ENCODE measurements at places on chromosomes 3 and 15.

GRCh38 chr3:155646669-155647068 lies 98.2 kb downstream of the PLCH1 start:
- no peak for DNase-seq

- no peak for DNase-seq
Observed at GRCh38 chr3:37272741-37273140, 98.4 kb upstream of the LRRFIP2 start.

GRCh38 chr3:60364475-60364874 lies 886.8 kb downstream of the FHIT start:
- DNase-seq, result no peak

GRCh38 chr3:7371693-7372572 lies 511.0 kb downstream of the GRM7 start:
- no peak for DNase-seq

- DNase-seq, result no peak
Observed at GRCh38 chr3:159904455-159904854, 84.2 kb upstream of the IL12A start.

GRCh38 chr3:155778462-155778861 lies 27.6 kb downstream of the C3orf33 start:
- DNase-seq, result no peak

- no peak for DNase-seq
Observed at GRCh38 chr3:19264424-19264823, 116.1 kb downstream of the KCNH8 start.

DNA sequence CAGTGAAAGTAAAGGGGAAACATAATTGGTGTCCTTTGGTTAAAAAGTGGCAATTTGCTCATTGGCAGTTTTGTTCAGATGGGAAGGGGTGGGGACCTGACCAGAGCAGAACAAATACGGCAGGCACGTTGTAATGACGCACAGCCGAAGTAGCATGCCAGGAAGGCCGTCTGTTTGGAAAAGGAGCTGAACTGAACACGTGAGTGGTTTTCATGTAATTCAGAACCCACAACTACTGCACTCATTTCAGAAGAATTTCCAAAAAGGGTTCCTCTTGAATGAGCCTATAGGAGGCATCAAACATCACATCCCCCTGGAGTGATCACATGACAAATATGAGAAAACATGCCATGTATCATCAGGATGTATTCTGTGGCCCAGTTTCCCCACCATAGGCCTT lies 42.9 kb upstream of the LMCD1 start:
- DNase-seq, result no peak

- DNase-seq, result no peak
Observed at GRCh38 chr15:70875001-70875782, 17.0 kb downstream of the THAP10 start.

DNA sequence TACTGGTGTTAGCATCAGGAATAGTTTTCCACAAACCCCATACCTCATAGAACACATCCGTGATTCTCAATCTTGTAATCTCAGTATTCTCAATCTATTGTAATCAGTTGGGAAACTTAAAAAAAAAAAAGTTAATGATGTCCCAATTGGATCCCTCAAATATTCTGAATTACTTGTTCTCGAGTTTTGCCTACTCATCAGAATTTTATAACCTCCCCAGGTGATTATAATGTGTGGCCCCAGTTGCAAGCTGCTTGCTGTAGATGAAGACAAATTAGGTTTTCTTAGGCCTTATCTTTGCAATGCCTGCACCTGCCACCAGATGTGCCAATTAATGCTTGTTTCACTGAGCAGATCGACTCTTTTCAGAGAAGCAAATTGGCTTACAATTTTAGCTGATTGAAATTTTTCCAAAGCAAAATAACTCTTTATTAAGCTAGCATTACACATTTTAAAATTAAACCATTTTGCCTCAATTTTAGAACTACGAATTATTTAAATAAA lies 19.0 kb upstream of the DIPK2A start:
- no peak for DNase-seq

DNA sequence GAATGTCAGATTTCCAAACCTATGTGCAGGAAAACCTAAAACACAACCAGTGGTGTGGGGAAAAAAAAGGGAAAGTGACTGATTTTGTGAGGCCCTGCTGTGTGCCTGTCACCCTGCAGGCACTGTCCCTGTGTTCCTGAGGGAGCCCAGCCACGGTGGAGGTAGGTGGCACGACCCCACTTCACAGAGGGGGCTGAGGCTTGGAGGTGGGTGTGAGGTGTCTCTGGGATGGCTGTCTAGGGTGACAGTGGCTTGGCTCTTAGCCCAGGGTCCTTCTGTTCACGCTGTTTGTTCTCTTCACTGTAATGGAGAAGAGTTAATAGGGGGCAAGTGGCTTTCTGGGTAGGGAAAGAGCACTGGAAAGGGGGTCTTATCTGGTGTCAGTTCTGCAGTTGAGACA lies 22.6 kb downstream of the RASGRF1 start:
- DNase-seq, result no peak

DNA sequence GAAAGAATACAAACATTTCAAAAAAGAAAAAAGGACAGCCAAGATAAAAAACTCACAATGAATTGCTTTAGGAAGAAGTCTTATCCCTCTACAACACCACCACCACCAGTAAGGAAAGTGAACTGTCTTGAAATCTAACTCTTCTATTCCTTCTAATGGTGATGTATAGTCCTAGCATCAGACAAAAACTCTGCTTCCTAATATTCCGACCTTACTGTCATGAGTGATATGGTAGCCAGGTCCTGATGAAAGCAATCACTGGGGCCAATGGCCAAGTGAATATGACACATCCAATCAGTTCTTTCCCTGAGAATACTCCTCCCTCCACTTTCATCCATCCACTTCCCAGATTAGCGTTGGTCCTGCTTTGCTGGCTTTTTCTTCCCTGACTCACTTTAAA lies 14.8 kb downstream of the GK5 start:
- no peak for DNase-seq

DNA sequence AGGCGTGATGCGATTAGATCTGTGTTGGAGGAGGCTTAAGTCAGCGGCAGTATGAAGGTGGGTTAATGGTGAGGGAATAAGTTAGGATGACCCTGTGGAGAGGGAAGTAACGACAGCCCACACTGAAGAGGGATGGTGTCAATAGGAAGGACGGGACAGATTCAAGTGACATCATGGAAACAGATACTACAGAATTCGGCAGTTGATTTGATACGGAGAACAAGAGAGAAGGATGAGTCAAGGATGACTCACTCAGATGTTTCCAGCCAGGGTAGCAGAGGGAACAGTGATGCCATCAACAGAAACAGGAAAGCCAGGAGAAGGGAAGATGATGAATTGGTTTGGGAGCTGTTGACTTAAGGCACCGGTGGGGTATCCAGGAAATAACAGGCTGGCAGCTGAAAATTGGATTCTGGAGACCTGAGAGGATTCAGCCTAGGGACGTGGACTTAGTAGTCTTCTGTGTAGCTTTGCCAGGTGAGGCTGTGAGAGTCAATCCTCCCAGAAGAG lies 38.0 kb downstream of the SHC4 start:
- no peak for DNase-seq

GRCh38 chr3:9067352-9067975 lies 104.2 kb upstream of the RAD18 start:
- DNase-seq, result peak; percentile 9

DNA sequence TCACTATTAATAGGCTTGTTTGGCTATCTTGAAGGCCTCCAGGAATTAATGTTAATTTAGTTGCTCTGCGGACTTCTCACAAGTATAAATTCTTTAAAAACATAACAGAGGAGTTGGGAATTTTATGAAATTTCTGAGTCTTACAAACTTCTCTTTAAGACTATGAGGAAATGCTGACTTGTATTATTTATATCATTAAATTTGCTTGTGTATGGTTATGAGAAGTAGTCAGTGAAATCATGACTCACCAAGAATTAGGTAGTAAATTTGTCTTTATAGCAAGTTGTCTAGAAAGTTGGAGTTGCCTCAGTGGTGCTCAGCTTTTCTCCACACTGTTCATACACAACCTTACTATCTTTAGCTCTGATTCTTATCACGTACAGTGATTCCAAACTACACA lies 26.5 kb downstream of the PHLDB2 start:
- DNase-seq, result no peak

- no peak for DNase-seq
Observed at GRCh38 chr15:99819981-99820718, 86.9 kb upstream of the LYSMD4 start.

GRCh38 chr3:155876037-155876436 lies 5.6 kb downstream of the GMPS start:
- DNase-seq, result no peak

- no peak for DNase-seq
Observed at GRCh38 chr3:141384157-141384556, 15.9 kb downstream of the ZBTB38 start.

DNA sequence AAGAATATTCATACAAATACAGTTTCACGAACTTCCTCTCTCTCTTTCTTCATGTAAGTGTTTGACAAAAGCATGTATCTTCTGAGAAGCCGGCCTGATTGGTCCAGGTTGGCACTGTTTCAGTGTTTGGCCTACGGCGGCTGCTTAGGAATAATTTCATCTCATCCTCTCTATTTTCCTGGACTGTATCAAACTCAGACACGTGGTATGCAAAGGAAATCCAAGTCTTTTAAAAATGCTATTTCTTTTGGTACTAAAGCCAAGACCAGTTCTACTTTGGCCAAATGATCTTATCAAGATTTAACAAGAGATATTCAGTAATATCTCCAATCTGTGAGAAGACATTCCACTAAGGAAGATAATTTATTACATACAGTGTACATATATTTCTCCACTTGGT lies 152.8 kb downstream of the TIGIT start:
- DNase-seq, result no peak

- no peak for DNase-seq
Observed at GRCh38 chr3:13078163-13078905, 5.1 kb upstream of the IQSEC1 start.

DNA sequence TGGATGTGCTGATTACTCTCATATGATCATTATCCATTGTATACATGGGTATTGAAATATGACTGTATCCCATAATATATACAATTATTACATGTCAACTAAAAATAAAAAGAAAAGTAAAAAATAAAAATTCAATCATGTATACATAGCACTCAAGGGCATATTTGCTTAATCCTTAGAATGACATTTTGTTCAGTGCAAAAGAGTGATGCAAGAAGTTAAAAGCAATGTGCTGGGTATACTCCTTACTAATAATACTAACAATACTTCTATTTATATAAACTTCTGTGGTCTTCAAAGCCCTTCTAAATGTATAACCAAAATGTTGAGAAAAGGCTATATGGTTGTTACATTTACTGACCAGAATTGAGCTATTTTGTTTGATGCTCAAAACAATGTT lies 23.2 kb upstream of the TM4SF1 start:
- DNase-seq, result no peak

DNA sequence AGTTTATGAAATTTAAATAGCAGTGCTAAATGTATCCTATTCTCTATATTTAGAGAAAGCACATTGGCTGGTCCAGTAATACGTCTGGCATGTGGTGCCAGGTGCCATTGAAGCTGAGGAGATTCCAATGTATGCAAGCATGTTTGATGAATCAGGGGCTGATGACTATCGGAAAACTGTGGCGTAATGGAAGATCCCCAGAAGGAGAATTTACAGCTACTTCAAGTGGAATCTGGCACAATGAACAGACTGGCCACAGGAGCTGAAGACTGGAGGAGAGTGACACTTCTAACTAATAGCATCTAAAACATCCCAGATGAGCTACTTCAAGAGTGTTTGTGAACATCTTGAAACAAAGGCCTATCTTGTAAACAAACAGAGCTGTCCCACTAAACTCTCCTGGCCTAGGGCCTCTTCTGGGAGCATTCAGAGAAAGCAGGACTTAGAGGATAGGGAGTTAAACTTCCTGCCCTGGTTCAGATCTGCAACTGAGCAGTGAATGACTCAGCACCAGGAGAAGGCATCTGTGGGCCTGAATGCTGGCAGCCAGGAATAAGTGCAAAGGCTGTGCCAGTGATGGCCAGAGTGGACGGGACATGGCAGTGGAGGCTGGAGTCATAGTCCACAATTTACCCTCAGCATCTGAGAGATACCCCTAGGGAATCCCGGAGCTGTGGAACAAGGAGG lies 15.2 kb upstream of the ACTC1 start:
- no peak for DNase-seq

- no peak for DNase-seq
Observed at GRCh38 chr3:107699682-107700081, 176.9 kb downstream of the BBX start.

GRCh38 chr15:82178061-82178460 lies 84.5 kb downstream of the EFL1 start:
- no peak for DNase-seq

DNA sequence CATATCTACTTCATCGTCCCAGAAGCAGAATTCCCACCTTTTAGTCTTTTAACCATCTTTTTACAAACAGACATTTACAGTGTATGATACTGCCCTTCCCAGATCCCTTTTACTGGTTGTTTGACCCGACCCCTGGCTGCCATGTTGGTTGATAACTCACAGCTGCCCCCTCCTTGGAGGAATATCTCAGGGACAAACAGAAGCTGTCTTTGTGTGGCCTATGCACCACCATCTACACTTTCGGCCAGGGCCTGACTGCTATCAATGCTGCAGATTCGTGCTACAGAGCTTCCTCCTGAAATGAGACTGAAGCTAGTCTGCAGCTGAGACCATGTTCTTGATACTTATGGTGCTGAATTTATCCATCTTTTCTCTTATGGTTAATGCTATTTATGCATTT lies 6.6 kb upstream of the POLQ start:
- no peak for DNase-seq

- no peak for DNase-seq
Observed at GRCh38 chr3:53774414-53774813, 71.8 kb downstream of the CHDH start.

DNA sequence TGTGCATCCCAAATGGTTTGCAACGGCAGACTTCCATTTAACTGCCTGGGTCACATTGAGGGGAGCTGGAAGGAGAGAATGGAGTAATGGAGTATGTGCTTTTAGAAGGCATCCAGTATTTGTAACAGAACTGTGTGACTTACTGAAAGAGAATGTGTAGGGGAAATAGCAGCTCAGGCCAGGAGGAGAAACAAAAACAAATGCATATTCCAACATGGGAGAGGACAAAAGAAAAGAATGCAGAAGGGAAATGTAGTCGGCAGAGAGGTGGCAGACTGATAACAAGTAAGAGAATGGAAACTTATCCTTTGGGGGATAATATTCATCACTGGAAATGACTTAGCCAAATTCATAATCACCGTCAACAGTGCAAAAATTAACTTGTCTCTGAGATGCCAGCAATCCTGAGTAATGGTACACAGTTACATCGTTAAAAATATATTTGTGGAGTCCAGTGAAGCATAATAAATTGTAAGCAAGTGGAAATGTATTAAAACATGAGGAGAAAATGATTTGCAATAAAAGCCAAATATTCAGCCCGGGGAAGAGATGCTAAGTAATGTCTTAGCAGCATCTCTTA lies 294.9 kb upstream of the SGO1 start:
- no peak for DNase-seq

GRCh38 chr3:20406611-20407011 lies 220.6 kb upstream of the SGO1 start:
- DNase-seq, result no peak

- DNase-seq, result no peak
Observed at GRCh38 chr3:70855149-70855548, 542.7 kb upstream of the MDFIC2 start.

DNA sequence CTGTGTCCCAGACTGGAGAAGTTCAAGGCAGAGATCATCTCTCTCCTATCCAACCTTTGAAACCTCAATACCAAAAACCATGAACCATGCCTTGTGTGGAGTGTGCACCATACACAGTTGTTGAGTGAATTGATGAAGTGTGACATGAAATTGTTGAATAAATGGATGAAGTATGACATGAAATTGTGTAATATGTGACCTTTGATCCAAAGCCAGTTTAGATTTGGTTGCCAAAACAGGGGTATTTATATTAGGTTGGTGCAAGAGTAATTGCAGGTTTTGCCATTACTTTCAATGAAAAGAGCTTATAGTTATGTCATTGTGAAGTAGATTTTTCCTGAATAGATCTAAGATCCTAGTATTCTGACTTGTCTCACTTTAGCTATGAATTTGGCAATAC lies 3.1 kb upstream of the MAGI1 start:
- no peak for DNase-seq

Measured in CD4-positive, alpha-beta T cell treated with Interleukin-12 subunit alpha and Interleukin-12 subunit beta, for 1 hour (primary cell).